ENCODE measurements at places on chromosomes 2 and 18. TPM values are rescaled to one million over a fixed set of nuclear protein-coding genes. Genes with fewer than 3 reads are reported as not detected.
A peak's percentile ranks its signal among the peaks of the same experiment; 100 is the strongest.

DNA sequence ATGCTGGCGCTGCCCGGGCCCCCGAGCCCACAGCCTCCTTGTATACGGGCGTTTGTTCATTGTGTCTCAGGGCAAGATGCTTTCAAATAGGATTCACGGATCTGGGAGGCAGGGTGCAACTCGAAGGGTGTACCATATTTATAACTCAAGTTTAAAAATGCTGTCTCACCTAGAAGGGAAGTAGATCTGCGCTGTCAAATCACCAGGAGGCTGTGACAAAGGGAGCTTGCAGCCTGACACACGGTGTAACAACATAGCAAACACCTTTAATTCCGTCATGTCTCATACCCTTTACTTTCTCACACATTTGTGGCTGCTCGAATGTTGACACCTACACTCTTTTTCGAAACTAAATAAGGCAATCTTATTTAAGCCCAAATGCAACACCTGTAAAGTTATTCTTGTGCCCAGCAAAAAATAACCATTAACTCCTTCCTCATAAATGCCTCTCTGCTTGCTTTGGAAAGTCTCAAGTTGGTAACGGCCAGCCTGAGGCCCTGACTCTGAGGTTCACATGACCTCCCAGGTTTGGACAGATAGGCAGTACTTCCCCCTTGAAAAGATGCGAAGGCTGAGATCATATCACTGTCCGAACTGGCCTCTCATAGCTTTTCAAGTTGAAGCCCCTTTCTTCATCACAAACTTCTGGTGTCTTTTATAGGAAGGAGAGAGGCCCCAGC, 11.6 kb downstream of the ZEB2 start:
- H3K4me1 ChIP-seq, result peaks cover 14% of the 10 kb centered on the region
- DNase-seq, result no peak
- peak overlapping the region; percentile 18 for H3K4me3 ChIP-seq
- no peaks in the 10 kb centered on the region for H3K36me3 ChIP-seq
- H3K27ac ChIP-seq, result peak overlapping the region; percentile 28

GRCh38 chr2:77190721-77191346, 331.3 kb downstream of the LRRTM4 start:
- no peak overlapping the region for H3K27ac ChIP-seq
- H3K27me3 ChIP-seq, result no peaks in the 10 kb centered on the region
- no peak overlapping the region for H3K4me3 ChIP-seq
- H3K4me1 ChIP-seq, result no peaks in the 10 kb centered on the region
- DNase-seq, result no peak

GRCh38 chr2:69483696-69484095, 46.5 kb upstream of the NFU1 start:
- H3K4me1 ChIP-seq, result no peaks in the 10 kb centered on the region
- H3K27me3 ChIP-seq, result no peaks in the 10 kb centered on the region
- no peak overlapping the region for H3K4me3 ChIP-seq
- no peak overlapping the region for H3K27ac ChIP-seq

The NEU4 gene
- not detected for total RNA-seq

- H3K27me3 ChIP-seq, result no peaks in the 10 kb centered on the region
- H3K4me1 ChIP-seq, result peaks cover 14% of the 10 kb centered on the region
- H3K4me3 ChIP-seq, result no peak overlapping the region
- no peaks in the 10 kb centered on the region for H3K36me3 ChIP-seq
Measured at GRCh38 chr18:22428672-22429071, 11.0 kb upstream of the CTAGE1 start.

The TSGA10 gene
- total RNA-seq, result 2.7 TPM

All from esophagus squamous epithelium (tissue), 5 donors.